ENCODE measurements at places on chromosomes 13 and 19.
A peak's percentile ranks its signal among the peaks of the same experiment; 100 is the strongest.

GRCh38 chr13:24127116-24127631 is 33.3 kb upstream of the SPATA13 start:
- DNase-seq: no peak

- DNase-seq: peak; percentile 70
Measured at GRCh38 chr13:98022210-98022609, 68.7 kb downstream of the IPO5 start.

- DNase-seq: no peak
Measured at GRCh38 chr13:112473818-112474217, 97.7 kb downstream of the SPACA7 start.

DNA sequence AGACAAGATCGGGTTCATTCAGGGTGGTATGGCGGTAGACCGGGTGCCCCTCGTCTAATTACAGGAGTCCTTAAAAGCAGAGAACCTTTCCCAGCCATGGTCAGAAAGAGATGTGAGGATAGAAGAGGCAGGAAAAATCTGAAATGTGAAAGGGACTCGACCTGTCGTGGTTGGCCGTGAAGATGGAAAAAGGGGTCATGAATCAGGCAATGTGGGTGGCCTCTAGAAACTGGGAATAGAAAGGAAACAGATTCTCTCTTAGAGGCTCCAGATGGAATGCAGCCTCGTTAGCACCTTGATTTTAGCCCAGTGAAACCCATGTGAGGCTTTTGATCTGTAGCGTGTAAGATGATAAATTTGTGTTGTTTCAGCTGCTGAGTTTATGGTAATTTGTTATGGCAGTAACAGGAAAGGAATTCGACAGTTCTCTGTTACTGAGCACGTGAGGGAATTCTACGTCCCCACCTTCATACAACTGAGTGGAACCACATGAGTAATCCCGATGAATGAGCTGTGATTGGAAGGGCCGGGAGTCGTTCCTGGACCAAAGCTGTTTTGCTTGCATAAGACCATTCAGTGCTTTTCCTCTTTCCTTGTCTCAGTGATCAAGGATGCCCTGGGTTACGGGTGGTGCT is 11.0 kb upstream of the CA11 start:
- DNase-seq: peak; percentile 86

GRCh38 chr19:28294395-28294794 is 918.6 kb downstream of the UQCRFS1 start:
- peak; percentile 27 for DNase-seq

- DNase-seq: no peak
Measured at GRCh38 chr13:77388944-77389624, 62.2 kb upstream of the MYCBP2 start.

DNA sequence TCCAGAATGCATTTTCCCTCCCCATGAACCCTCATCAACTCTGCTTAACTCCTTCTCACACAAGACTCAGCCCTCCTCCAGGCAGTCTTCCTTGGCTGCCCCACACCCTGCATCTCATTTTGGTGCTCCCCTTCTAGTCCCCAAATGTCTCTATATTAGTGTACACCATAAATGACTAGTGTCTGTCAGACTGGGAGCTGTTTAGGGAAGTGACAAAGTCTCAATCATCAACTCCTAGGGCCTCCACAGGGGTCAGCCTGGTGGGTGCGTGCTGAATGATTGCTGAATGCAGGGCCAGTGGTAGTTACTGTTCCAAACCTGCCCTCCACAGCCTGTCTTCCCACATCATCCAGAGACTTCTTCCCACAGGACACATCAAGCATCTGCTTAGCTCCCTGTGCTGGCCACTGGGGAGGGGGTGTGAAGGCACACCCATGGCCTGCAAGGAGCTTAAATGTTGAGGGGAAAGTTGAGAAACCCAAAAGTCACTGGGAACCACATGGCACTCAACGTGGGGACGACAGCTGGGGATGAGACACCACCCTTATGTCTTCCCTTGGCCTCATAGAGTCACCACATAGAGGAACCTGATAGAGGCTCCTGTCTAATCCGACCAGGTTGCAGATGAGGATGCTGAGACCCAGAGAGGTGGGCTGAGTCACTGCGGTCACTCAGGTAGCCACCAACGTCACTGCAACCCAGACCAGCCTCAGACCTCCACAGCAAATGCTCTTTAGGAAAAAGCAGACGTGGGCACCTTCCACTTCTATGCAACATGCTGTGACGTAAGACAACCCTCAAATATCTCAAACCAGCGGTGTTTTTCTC is 79.3 kb upstream of the TM9SF2 start:
- no peak for DNase-seq

DNA sequence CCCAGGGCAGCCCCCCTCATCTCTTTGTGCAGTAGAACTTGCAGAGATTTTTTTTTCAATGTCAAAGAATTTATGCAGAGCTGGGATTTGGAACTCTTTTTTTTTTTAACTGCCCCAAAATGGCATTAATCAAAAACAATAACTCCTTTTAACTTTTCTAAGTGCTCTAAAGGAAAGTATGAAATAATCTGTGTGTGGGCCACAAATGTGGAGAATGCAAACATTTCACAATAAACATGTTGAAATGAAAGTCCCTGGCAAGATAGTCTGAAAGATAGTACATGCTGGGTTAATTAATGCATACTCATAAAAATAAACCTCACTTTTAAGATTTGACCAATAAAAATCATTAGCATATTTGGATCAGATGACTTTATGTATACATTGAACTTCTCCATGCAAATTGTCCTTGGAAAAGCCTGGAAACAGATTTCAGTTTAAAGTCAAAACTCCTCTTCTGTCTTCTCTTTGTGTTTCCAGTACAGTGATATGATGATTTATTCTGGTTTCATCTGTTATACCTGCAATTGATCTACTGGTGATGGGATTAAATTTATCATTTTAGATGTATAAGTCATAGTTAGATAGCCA is 30.5 kb upstream of the ZNF536 start:
- no peak for DNase-seq

DNA sequence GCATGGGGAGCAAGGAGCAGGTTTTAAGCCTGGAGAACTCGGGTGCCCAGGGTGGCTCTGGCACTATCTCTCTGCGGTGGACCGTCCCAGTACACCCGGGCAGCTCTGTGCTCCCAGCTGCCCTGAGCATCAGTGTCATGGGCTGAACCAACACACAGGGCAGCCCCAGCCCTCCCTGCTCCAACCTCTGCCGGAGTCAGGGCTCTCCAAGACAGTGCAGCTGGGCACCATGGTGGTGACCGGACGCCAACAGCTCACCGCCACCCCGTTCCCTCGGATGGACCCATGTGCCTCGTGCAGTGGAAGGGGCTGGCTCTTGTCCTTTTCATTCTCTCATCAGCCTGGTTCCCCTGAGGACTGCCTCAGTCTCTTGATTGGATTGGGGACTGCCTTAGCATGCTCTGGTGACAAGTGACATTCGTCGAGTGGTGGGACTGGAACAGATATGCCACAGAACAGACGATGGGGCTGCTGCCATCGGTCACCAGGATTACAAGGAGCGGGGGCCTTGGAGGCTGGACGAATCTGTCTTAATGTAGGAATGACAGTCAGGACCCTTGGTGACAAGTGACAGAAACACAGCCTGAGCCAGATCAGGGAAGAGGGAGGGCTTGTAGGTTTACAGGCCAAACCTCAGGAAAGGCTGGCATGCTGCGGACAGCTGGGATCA is 25.7 kb upstream of the VSTM2B start:
- DNase-seq: no peak

GRCh38 chr13:114101358-114102130 is 30.9 kb downstream of the RASA3 start:
- DNase-seq: no peak

GRCh38 chr13:68667863-68668262 is 1437.7 kb upstream of the PCDH9 start:
- no peak for DNase-seq

DNA sequence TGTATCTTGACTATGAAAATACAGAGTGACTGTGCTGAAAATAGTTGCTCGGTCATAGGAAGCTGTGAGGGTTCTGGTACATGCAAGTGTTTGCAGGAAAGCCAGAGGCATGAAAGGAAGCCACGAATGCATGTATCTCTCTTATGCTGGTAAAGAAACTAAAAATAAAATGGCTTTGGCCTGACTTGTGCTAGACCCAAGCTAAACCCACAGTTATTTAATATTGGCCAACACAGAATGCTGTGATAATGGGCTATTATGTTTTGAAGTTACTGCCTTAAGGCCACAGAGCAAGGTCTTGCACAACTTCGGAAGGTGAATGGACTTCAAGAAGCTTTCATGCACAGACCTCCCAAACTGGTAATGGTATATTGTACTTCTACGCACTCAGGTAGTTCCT is 518.2 kb upstream of the HTR2A start:
- no peak for DNase-seq

DNA sequence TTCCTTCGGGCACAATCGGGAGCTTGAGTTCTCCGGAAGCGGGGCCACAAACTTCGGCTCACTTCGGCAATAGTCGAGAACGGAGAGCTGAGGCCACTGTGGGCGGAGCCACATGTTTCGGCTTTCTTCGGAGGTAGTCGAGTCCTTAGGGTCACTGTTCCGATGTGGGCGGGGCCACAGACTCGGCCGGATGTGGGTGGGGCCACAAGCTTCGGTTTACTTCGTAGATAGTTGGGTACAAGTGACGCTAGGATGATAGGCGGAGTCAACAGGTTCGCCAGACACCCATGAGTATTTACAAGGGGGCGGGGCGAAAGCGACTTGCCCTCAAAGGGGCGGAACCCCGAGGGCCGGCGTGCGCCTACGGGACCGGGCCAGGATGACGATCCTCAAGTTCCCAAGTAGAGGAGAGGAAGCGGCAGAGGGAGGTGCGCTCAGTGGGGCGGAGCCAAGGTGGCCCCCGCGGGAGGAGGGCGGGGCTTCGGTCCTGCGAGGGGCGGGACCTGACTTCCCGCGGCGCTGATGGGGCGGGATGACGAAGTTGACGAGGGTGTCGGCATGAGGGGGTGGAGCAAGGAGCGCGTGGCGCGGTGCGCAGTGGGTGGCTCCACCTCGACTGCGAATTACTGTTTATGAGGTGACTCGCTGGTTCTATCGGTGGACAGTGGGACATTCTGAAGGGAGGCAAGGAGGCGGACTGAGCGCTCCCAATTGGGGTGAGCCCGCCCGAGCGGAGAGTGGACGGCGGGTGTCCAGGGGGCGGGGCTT is 539 bp upstream of the MBOAT7 start:
- peak; percentile 100 for DNase-seq

DNA sequence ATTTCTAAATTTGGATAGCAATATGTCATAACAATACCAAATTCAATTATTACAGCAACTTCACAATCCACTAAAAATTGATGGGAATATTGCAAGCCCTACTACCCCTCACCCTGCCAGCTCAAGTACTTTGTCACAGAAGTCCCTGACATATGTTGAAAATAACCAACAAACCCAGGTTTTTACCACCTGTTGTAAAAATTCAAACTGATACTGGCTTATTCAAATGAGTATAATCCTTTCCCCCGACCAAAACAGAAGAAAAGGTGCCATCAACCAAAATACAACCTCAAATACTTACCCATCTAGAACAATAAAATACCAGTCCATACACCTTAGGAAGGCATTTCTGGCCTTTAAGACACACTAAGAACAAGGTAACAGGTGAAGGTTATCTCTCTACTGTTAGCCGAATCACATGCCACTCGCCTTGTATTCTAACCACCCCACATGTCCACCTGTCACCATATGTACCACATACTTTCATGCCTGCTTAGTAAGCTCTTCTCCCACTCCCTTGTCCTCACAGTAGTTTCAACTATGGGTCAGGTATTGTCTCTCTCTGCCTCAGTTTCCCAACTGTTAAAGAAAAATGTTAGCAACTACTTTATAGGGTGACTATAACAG is 53.1 kb downstream of the USP12 start:
- DNase-seq: no peak

DNA sequence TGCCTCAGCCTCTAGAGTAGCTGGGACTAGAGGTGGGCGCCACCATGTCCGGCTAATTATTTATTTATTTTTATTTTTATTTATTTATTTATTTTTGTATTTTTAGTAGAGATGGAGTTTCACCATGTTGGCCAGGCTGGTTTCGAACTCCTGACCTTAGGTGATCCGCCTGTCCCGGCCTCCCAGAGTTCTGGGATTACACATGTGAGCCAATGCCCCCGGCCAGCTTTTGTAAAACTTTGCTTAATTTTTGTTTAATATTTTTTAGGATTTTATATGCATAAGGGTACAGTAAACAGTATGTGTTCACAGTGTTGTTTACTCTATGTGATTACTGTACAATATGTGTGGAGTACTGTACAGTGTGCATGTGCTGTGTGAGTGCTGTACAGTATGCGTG is 98.7 kb downstream of the ZMYM2 start:
- no peak for DNase-seq

- no peak for DNase-seq
Measured at GRCh38 chr19:29779921-29780320, 31.9 kb upstream of the CCNE1 start.

- peak; percentile 64 for DNase-seq
Measured at GRCh38 chr19:42528354-42529247, at the start of gene CEACAM1. Gene CEACAM1, minus strand, starts transcription at chr19:42528481. Its CDS starts 107 bp downstream, at chr19:42528374.

GRCh38 chr19:18939163-18939562 is 1.9 kb downstream of the HOMER3 start:
- no peak for DNase-seq

DNA sequence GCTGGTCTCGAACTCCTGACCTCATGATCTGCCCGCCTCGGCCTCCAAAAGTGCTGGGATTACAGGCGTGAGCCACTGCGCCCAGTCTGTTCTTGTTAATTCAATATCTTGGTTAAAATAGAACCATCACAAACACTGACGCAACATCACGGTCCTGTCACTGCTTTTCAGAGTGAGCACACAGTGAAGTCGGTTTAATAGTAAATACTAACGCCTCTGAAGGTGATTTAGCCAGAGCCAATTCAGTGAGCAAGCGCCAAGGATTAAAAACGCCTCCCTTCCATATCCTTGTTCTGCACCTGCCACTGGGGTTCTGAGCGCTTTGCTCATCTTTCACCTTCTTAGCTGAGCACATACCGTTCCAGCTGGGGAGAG is 30.3 kb downstream of the LAMP1 start:
- no peak for DNase-seq

DNA sequence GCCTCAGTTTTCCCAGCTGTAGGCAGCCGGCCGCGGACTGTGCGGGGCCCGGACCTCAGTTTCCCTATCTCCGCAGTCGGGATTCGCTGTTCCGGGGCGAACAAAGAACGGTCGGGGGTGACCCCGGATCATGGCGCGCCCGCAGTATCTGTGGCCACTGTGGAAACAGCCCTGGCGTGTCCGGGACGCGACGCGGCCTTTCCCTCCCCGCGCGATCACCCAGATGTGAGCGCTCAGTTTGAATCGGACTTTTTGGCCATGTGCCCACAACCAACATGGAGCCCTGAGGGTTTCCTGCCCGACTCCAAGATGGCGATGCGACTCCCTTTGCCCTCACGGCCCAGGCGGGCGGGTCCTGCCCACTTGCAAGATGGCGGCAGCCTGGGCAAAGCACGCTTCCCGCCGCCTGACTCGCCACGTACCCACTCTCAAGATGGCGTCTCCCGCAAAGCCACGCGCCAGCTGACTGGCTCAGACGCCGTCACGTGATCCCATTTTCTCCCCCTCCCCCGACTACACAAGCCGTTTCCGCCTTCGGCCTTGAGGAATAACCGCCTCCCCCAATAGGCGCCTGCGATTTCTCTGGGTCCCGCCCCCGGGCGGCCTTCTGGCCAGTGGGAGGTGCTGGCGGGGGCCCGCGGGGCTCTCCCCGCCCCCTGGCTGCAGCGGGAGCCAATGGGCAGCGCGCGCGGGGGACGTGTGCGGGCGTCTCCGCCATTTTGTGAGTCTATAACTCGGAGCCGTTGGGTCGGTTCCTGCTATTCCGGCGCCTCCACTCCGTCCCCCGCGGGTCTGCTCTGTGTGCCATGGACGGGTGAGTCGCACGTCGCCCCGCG is at the start of gene PTBP1:
Gene PTBP1, plus strand, starts transcription at position 761 of the 836 bp plus-strand sequence. Its CDS starts 46 bp downstream, at position 807.
- DNase-seq: peak; percentile 100

- no peak for DNase-seq
Measured at GRCh38 chr13:75505327-75505726, 23.4 kb upstream of the TBC1D4 start.

GRCh38 chr19:46376241-46377153 is 29.6 kb downstream of the PPP5C start:
- no peak for DNase-seq

Measured in kidney tubule cell (primary cell).